ENCODE measurements at places on chromosomes 4 and X. TPM values are rescaled to one million over a fixed set of nuclear protein-coding genes. Genes with fewer than 3 reads are reported as not detected.

DNA sequence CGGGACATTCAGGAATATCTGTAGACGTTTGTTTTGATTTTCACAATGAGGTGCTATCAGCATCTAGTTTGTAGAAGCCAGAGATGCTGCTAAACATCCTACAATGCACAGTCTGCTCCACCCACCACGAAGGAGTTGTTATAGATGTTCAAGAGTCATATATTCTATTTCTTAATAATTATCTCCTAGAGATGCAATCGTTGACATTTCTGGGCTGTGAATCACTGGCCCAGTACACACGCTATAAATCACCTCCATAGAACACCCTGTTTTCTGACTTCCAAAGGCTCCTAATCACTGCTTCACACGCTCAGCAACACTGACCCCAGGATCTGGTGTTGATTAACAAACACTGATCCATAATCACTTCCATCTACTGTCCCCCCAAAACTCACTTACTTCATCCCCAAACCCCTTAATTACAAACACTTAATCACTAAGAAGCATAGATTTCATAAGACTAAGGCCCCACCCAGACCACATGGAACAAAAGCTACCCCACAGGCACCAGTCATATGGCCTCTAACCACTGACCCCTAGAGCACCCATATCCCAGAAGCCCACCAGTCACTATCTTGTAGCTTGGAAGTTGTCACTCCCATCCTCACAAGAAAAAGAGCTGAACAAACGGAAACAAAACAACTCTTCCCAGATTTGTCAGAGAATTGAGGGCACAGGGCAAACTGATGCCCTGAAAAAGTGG lies 31.7 kb upstream of the ZNF41 start:
- peaks cover 8% of the 10 kb centered on the region for H3K36me3 ChIP-seq
- no peak for DNase-seq
- H3K4me1 ChIP-seq = peaks cover 28% of the 10 kb centered on the region
- no peak overlapping the region for H3K27ac ChIP-seq
- H3K27me3 ChIP-seq = peaks cover 14% of the 10 kb centered on the region

DNA sequence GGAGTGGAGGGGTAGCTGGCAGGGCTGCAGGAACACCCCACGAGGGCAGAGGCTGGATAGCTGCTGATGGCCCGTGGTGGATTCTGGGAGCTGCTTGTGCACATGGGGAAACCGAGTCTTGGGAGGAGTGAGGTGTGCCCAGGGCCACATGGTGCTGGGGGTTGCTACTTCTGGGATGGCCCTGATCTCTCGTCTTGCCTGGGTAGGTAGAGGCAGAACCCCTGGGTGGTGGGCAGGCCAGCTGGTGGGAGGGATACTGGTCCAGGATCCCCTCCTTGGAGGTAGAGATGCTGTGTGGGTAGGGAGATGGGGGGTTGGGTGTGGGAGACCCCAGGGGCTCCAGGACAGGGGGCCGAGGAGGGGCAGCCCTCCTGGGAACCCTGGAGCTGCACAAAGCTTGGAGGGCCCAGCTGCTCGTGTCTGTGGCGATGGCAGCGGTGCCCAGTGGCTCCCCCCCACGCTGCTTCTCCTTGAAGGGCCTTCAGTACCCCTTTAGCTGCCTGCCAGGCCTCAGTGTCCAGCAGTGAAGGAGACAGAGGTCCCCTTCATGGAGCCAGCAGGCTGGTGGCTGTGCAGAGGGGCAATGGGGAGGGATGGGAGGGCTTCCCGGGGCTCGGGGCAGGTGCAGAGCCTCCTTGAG lies 3.2 kb downstream of the NAT8L start:
- peaks cover 6% of the 10 kb centered on the region for H3K36me3 ChIP-seq
- no peak for DNase-seq
- peaks cover 6% of the 10 kb centered on the region for H3K27me3 ChIP-seq
- no peaks in the 10 kb centered on the region for H3K4me1 ChIP-seq

DNA sequence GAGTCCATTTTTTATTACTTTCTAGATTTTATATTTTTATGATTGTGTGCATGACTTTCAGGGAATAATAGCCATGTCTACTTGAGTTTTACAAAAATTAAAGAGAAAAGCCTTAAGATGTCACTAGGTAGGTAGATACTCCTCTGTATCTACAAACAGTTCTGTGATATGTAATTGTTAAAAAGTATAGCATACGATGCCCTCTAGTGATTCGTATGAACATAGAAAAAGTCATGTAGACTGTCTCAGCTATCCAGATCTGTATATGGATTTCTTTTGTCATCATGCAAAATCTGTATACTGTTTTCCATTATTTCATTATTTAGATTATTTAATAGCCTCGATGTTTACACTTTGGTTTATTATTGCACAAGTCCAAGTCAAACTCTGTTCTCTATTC lies 856.6 kb downstream of the CENPC start:
- no peaks in the 10 kb centered on the region for H3K27me3 ChIP-seq
- H3K36me3 ChIP-seq = no peaks in the 10 kb centered on the region
- no peaks in the 10 kb centered on the region for H3K4me1 ChIP-seq
- no peak overlapping the region for H3K27ac ChIP-seq
- DNase-seq = no peak

GRCh38 chrX:55143621-55144020 lies 54.8 kb downstream of the PAGE2 start:
- no peak overlapping the region for H3K4me3 ChIP-seq
- no peaks in the 10 kb centered on the region for H3K36me3 ChIP-seq

Gene PNCK
- 1.1 TPM for total RNA-seq
